ENCODE measurements at places on chromosomes 6 and 20.

GRCh38 chr6:55960344-55960743, 85.0 kb upstream of the BMP5 start:
- DNase-seq, result no peak

DNA sequence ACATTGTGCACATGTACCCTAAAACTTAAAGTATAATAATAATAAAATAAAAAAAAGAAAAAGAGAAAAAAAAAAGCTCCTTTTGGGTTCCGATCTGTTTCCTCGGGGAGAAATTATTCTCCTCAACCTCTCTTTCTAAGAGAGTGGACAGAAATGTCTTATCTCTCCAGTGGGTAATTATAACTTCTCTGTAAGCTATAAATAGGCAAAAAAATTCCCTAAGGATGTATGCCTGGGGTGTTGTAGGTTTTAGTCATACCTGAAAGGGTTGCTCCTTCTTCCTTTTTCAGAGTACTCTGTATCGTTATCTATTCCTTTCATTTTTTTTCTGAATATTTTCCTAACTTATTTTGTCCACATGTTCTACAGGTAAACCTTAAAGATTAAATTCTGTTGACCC, 169.7 kb upstream of the PTPRK start:
- no peak for DNase-seq

- no peak for DNase-seq
These were observed 116.3 kb upstream of the QKI start for GRCh38 chr6:163298079-163298830.

GRCh38 chr20:54290636-54291035, 82.7 kb downstream of the PFDN4 start:
- DNase-seq, result no peak

GRCh38 chr20:13105864-13106457, 97.2 kb downstream of the SPTLC3 start:
- DNase-seq, result peak; percentile 12

- no peak for DNase-seq
These were observed 35.4 kb downstream of the FYN start for GRCh38 chr6:111837641-111838500.

- DNase-seq, result no peak
These were observed 23.1 kb downstream of the IYD start for GRCh38 chr6:150391890-150392289.

GRCh38 chr20:20664795-20665589, 47.5 kb downstream of the RALGAPA2 start:
- DNase-seq, result no peak

- no peak for DNase-seq
These were observed 40.9 kb upstream of the CCN6 start for GRCh38 chr6:112013051-112013450.

- DNase-seq, result no peak
These were observed 298.4 kb downstream of the UTRN start for GRCh38 chr6:144583614-144583954.

DNA sequence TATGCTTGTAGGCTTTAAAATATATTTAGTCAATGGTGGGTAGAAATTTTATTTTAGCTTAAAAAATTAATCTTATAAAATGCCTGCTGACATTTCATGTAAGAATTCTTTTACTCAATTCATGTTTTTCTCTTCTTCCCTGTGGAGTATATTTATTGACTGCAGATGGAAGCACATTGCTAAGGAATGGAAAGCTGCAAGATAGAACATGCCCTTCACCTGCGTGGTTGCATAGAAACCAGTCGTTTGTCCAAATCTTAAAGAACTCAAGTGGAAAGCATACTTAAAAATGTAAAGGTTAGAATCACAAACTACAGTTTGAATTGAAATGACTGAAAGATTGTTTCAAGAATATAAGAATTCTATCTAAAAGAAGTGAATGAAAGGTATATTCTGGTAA, 30.7 kb downstream of the C6orf163 start:
- DNase-seq, result no peak

DNA sequence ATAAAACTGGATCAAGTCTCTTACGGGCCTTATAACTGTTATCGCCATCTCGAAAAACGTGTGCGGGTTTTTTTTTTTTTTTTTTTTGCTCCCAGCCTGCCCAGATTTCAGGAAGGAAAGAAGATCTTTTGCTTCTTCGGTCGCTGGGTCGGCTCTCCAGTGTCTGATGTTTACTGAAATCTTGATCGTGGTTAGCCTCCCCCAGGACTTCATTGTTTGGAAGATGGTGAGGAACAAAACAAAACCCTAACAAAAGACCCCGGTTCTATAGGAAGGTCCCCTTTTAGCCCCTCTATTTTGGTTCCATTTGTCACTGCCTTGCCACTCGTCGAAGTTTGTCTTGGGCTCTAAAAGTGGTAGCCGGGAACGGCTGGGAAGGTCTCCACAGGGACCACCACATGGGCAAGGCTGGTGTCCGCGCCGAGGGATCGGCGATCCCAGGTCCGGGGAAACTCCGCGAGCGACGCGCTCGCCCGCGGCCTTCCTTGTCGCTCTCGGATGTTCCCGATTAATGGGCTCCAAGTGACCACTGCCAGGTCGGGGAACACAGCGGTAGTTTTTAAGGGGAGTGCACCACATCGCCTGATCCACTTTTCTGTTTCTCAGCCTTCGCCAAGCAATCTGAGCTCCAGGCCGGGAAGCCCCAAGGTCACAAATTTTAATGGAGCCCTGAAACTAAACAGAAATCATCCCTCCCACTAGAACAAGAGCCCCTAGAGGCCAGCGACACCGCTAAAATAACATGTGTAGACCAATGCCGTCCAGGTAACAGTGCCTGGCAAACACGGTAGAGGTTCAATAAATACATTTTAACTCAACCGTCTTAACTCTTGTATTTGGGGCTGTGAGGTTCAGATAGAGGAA, 27.0 kb downstream of the TRIM27 start:
- peak; percentile 88 for DNase-seq

DNA sequence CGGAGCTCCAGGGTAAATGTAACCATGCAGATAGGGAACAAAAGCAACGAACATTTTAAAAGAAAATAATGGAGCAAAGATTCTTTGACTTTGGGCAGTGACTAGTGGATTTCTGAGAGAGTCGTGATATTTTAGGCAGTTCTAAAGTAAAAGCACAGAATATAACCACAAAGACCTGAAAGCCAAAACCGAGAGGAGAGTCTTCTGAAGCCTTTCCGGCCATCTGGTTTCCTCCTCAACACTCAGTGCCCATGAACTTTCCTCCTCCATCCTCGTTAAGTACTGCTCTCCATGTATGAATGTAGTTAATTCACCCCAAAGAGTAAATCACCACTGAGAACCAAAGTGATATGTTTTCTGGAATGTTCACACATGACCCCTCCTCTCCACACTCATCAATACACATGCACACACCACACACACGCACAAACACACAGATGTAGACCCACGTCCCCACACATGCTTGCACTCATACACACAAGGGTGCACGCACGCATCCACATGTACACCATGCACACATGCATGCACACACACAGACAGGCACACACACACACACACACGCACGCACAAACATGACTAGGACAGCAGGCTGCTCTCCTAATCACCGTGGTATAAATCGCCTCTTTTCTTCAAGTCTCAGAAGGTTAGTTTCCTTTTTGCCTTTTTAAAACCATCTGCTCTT, 109.5 kb downstream of the MYLK4 start:
- DNase-seq, result no peak

DNA sequence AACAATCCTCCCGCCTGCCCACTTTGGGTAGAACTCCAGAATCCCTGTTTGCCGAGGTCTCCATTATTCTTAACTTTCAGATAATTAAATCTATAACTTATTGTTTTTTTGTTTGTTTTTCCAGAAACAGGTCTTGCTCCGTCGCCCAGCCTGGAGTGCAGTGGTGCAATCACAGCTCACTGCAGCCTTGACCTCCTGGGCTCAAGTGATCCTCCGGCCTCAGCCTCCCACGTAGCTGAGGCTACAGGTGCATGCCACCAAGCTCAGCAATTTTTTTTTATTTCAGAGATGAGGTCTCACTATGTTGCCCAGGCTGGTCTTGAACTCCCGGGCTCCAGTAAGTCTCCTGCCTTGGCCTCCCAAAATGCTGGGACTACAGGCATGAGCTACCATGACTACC, 28.8 kb downstream of the ZMYND8 start:
- no peak for DNase-seq

GRCh38 chr6:47701363-47701762, 3.0 kb downstream of the ADGRF4 start:
- no peak for DNase-seq

GRCh38 chr6:33197431-33198048, 2.9 kb downstream of the RXRB start:
- peak; percentile 44 for DNase-seq

DNA sequence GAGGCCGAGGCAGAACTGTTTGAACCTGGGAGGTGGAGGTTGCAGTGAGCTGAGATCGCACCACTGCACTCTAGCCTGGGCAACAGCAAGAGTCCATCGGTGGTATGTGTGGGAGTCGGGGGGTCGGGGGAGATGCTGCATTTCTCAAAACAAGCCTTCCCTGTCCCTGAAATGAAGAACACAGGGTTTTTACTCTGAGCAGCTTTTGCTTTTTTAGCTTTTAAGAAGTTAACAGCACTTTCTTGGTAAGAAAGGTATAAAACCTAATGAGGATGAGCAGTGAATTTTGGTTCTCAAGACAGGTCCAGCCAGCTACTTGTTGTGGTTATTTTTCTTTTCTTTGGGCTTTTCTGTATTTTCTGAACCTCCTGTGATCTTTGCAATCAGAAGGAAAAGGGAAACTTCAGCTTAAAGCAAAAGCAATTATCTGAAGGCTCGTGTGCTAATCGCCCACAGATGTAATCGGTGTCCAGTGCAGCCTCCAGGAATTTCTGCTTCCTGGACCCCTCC, 3.7 kb downstream of the RPL10A start:
- no peak for DNase-seq

DNA sequence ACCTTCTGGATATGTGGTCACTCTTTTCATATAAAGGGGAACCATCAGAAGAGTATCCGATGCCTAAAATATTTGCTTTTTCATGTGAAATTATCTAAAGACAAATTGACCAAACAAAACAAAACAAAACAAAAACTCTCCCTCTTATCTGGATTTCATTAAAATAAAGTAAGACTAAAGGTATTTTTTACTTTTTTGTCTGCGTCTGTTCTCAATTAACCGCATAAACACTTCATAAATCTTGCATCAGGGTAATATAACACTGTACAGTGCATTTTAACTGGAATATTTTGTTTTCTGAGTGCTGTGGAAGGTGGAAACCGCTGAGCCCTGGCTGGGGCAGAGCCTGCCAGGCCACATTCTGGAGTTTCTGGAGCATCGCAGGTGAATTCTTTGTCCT, 234.1 kb upstream of the ZFP64 start:
- DNase-seq, result no peak

- no peak for DNase-seq
These were observed 31.2 kb downstream of the HLA-E start for GRCh38 chr6:30520522-30520921.

GRCh38 chr6:30260036-30260504, 46.9 kb upstream of the TRIM26 start:
- DNase-seq, result no peak

- DNase-seq, result no peak
These were observed 388.7 kb downstream of the UTRN start for GRCh38 chr6:144673807-144674206.

DNA sequence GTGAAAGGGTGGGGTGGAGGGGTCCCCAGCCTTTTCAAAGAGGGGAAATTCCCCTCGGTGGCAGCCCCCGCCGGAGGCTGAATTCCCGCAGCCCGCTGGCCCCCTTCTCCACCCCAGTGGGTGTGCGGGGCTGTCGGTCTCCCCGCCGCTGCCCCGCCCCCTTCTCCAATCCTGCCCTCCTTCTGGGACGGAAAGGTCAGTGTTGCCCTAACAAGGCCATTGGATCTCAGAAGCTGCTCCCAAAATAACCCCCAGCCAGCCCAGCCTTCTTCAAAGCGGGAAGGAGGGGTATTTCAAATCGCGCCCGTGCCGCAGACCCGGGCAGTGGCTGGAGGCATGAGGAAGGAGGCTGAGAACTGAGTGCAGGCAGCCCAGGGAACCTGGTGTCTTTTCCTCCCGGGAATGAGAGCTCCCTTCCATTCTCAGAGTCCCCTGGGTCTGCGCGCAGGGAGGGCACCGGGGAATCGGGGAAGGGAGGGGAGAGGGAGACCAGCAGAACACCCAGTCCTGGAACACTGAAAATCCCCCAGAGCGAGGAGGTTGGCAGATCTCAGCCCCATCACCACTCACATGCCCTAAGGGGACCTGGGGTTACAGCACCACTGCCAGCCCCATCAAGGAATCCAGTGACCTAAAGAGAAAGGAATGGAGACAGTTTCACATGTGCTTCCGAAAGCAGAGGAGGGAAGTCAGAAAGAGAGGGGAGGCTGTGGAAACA, at the start of gene JPH2:
TSS of gene JPH2 (minus strand) at position 135 of the 718 bp plus-strand sequence. CDS start 483 bp downstream, outside the sequence.
- peak; percentile 76 for DNase-seq

- no peak for DNase-seq
These were observed 29.8 kb upstream of the ERVFRD-1 start for GRCh38 chr6:11141295-11141694.

GRCh38 chr6:99563056-99563723, 5.3 kb downstream of the CCNC start:
- no peak for DNase-seq

Measured in SW 1271 (cell line).